NCI-H187 (cell line): ENCODE measurements at places on chromosomes 11 and 22.

GRCh38 chr11:62145261-62145871, 21.6 kb downstream of the INCENP start:
- no peak for DNase-seq

DNA sequence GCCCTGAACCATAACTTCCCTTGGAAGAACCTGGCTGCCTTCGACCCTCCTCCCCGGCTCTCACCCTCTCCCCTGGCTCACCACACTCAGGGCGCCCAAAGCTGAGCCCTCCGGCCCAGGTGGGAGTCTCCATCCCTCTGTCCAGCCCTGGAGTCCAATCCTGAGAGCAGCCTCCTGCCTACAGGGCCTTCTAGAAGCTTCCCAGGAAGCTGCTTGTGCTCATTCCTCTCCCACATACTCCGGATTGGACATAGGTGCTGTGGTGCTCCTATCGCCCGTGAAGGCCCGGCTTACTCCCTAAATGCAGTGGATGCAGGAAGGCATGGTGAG, 1332.0 kb downstream of the BRD1 start:
- no peak for DNase-seq

DNA sequence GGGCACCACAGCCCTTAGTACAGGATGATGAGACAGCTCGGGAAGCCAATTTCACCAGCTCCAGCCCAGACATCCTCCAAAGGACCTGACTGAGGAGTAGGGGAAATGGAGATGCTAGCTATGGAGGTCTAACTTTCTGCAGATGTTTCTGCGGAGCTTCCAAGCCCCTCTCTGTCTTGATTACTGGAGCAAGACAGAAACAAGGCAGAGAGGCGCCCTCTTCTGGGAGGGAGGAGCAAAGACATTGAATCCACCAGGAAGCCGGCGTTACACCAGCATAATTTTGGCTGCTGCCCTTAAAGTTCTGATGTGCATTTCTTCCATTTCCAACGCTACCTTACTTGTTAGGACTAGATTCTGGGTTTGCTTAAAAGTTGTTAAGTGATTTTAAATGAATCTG, 107.3 kb upstream of the HSD17B12 start:
- no peak for DNase-seq

GRCh38 chr11:122331079-122331478, 215.1 kb upstream of the BLID start:
- no peak for DNase-seq

DNA sequence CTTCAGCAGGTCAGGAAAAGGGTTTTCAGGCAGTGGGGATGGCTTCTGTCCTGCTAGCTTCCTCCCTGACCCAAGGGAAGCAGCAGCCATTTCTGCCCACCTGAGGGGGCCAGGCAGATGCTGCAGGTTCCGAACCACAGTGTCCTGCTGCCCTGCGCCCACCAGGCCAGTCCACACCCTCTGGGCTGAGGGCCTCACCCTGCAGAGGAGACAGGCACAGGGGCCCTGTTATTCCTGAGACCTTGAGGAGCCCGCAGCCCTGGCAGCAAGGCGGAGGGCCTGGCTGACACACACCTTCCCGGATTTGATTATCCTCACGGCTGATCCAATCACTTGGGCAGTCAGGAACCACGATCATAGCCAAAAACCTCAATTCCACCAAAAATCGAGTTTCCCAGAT, 725.8 kb downstream of the BRD1 start:
- no peak for DNase-seq

GRCh38 chr11:132623511-132623910, 908.8 kb downstream of the OPCML start:
- DNase-seq: no peak

- no peak for DNase-seq
Measured at GRCh38 chr11:29534836-29535235, 482.0 kb downstream of the KCNA4 start.

DNA sequence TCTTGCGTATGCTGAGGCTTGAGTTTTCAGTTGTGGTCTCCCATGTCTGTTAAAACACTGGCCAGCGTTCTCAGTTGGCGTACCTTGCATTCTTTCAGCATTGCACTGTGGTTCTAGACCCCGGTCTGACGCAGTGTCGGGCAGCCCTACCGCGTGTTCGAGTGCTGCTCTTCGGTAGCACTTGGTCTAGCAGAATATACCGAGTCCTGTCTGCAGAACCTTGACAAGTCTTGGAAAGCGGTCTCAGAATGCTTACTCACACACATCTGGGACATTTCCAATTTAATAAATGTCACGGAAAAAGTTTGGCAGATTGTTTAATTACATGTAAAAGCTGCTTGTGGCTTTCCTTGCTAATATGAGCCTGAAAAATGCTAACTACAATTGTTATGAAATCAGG, 32.6 kb downstream of the PPFIA1 start:
- no peak for DNase-seq

DNA sequence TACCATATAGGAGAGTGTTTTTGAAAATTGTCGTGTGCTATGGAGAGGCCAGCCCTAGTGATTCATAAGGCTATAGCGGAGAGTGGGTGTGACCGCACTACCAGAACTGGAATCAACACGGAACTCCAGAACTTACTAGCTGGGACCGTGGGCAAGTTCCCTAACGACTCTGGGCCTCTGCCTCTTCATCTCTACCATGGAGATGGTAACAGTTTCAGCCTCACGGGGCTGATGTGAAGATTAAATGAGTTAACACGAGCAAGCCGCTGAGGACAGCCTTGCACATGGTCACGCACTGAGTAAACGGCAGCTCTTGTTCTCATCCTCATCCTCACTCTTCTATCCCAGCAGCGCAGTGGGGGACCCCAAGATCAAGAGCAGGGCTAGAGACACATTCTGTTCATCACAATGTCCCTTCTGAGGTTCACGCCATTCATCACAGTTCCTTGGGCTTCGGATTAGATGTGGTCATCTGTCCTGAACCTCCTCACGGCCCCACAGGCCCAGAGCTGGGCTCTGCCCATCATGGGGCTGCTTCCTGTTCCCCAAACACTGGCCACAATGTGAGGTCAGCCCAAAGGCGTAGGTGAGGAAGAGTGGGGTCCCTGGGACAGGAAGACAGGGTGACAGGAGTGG, 47.2 kb upstream of the CD5 start:
- no peak for DNase-seq

DNA sequence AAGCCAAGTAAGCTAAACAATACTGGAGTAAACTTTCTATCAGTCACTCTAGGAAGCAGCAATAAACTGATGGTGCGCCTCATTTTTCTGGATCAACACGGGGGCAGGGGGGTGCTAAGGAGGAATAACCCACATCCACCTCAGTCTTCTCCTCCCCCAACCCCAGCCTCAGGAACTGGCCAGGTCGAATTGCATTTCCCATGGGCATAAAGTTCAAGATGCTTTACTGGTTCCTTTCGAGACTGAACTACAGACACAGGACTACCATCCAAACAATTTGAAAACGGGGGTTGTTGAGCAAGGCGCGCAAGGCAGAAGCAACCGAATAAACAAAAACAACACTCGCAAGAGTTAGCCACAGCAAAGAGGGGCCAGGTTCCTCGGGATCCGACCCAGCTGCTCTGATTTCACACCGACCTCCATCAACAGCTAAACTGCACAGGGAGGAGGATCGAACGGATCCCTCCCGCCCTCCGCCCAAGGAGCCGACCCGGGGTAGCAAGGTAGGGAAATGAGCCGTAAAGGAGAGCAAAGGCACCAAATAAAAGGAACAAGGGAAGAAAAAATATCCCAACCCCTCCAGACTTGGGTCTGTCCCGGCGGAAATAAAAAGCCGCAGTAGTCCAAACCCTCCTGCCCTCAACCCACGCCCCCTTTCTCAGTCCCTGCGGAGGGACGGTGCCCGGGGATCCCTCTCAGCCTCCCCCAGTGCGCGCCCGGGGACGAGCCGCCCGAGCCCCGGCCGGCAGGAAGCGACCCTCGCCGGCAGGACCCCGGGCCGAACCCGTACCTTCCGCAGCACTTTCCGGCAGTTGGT, 801 bp downstream of the SESN3 start:
- DNase-seq: no peak

- DNase-seq: no peak
Measured at GRCh38 chr11:121895919-121896318, 220.1 kb downstream of the BLID start.

DNA sequence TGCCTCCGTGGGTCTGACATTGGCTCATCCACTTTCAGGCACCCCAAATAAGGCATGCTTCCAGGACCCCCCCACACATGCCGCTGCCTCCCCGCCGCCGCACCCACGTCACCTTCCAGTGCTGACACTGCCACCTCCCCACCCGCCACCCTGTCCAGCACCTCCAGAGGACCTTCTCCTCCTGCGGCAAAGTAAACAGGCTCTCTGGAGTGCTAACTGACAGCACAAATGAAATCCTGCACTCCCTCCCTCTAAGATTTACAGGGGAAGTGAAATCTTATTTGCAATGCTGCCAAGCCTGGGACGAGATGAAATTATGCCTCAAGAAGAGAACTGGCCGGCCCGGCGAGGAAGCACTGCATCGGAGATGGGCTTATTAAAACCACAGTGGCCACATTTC, 35.3 kb downstream of the MACROD1 start:
- DNase-seq: no peak

DNA sequence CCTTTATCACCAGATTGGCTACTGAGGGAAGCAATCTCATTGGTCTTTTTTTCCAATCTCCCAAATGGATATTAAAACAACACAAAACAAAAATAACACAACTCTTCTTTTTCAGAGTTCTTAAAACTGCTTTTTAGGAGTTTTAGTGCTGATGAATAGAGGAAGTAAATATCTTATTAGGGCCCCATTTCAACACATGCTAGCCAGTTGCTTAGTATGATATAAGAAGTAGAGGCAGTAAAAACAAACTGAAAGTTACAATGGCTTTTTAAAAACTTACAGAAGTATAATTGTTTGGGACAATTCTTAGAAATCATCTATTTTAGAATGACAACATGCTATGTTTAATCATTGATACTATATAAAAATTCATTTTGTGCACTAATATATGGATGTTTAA, 3.4 kb downstream of the C11orf71 start:
- DNase-seq: no peak

- DNase-seq: no peak
Measured at GRCh38 chr11:89477175-89477574, 14.0 kb downstream of the NOX4 start.

- DNase-seq: no peak
Measured at GRCh38 chr11:99371257-99371656, 350.5 kb downstream of the CNTN5 start.

DNA sequence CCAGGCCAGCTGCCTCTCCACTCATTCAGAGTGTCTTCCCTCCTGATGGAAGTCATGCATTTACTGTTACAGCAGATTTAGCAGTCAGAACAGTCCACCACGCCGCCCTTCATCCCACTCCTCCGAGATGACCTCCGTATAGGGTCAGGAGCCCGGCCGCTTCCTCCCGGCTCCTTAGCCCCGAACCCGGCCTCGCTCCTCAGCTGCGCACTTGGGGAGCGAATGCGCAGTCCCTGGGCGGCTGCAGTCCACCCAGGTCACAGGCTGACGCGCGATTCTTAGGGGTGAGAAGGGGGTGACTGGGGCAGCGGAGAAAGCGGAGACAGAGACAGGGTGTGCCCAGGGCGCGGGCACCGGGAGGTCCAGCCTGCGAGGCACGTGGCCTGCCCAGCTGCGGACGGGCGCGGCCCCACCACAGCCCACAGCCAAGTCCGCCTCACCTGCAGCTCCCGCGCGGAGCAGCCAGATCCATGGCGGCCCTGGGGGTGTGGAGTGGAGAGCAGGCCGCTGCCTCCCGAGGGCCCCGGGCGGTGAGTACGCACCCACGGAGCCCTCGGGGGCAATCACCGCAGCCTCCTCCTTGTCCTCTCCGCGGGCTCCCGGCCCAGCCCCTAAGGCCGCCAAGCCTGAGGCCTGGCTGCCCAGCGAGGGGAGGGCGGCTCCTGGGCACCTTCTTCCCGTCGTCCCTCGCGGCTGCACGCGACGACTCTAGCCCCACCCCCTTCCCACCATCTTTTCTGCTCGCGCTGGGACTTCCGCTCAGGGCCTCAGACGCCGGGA, 286.6 kb downstream of the BRD1 start:
- DNase-seq: no peak

DNA sequence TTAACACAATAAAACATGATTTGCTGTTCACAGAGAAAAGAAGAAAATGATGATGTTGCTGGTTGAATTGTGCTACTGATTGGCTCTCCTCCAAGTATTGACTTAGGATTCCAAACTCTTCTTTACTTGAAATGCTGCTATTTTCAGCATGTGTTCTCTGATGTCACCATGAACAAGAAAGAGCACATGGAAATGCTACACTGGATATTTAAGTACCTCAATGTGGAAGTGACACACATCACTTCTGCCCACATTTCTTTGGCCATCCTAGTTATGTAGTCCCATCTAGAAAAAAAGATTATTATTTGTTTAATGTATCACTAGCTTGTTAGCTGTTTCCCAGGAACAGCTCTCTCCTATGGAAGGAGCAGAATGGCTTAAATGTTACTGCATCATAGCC, 27.2 kb downstream of the OR52B2 start:
- DNase-seq: no peak

DNA sequence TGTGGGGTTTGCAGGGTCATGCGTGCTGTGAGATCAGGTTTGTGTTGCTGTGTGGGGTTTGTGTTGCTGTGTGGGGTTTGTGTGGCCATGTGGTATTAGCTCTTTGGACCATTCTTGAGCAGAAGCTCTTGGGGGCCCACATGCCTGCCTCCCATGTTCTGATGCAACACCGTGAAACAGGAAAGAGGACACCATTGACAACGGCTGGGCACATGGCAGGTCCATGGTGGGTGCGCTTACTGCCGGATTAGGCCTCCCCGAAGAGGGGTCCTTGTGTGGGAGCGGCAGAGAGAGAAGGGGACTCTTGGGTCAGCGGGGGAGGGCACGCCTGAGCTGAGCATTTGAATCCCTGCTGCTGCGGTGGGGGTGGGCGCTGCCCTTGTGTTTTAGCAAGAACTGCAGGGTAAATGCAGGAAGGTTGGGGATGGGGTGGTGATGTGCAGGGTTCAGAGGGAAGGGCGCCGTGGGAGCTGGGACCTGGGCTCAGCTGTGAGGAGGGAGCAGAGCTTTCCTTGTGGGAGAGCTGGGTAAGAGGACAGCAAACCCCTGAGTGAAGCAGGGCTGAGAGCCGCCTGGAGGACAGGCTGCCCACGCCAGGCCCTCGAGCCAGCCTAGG, 361.5 kb downstream of the TBC1D22A start:
- DNase-seq: no peak

GRCh38 chr11:111665777-111666176, 63.5 kb downstream of the SIK2 start:
- DNase-seq: no peak

DNA sequence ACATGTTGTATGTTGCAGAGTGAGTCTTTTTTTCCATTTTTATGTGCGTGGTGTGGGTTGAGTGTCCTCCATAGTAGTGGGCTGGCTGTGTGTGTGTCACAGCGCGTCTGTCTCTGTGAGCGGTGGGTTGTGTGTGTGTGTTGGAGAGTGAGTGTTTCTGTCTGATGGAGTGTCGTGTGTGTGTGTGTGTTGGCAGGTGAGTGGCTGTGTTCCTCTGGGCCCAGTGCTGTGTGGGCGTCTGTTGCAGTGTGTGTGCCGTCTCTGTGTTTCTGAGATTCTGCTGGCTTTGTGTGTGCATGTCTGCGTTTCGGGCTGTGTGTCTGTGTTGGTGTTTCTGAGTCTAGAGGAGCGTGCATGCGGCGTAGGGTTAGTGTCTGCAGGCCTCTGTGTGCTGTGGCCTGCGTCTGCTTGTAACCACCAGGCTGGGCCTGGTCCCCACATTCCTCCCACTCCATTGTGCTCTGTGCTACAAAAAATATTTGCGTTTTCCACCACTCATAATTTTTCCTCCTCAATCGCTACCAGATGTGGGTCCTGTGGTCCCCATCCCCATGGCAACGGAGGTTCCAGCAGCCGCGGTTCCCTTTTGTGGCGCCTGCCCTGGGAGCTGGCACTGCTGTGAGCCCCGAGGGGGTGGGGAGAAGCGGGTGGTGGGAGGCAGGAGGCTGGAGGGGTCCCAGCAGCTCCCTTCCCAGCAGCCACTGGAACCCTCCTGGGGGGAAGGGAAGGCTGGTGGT, 15.2 kb downstream of the SCARF2 start:
- DNase-seq: no peak
